ENCODE measurements at places on chromosomes 4 and X. TPM values are rescaled to one million over a fixed set of nuclear protein-coding genes. Genes with fewer than 3 reads are reported as not detected.

DNA sequence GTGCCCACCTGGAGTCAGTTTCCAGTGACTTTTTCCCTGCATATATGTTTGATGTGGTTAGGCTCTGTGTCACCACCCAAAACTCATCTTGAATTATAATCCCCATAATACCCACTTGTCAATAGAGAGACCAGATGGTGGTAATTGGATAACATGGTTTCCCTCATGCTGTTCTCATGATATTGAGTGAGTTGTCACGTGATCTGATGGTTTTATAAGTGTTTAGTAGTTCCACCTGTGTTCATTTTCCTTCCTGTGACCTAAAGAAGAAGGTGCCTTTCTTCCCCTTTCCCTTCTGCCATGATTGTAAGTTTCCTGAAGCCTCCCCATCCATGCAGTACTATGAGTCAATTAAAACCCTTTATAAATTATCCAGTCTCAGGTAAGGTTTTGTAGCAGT is 740.9 kb downstream of the ARAP2 start:
- H3K27ac ChIP-seq: no peak overlapping the region
- H3K27me3 ChIP-seq: no peaks in the 10 kb centered on the region
- no peaks in the 10 kb centered on the region for H3K4me1 ChIP-seq
- no peaks in the 10 kb centered on the region for H3K36me3 ChIP-seq
- no peak for DNase-seq
- H3K4me3 ChIP-seq: no peak overlapping the region

GRCh38 chrX:1212532-1212931 is at the start of gene CRLF2:
Gene CRLF2, minus strand, starts transcription at chrX:1212649. Its CDS starts 15 bp downstream, at chrX:1212634.
- peaks cover 16% of the 10 kb centered on the region for H3K36me3 ChIP-seq
- peaks cover 36% of the 10 kb centered on the region for H3K4me1 ChIP-seq
- H3K27me3 ChIP-seq: peaks cover 12% of the 10 kb centered on the region
- H3K27ac ChIP-seq: peak within 1 kb of the TSS; percentile 83
- DNase-seq: peak; percentile 85

GRCh38 chr4:15427701-15428100 is at the start of gene C1QTNF7:
Gene C1QTNF7, plus strand, starts transcription at chr4:15428033. Its CDS starts 7,711 bp downstream, at chr4:15435744.
- H3K36me3 ChIP-seq: no peaks in the 10 kb centered on the region
- H3K27ac ChIP-seq: no peak within 1 kb of the TSS
- peaks cover 20% of the 10 kb centered on the region for H3K4me1 ChIP-seq
- no peak within 1 kb of the TSS for H3K4me3 ChIP-seq
- no peak for DNase-seq
- H3K27me3 ChIP-seq: no peaks in the 10 kb centered on the region

DNA sequence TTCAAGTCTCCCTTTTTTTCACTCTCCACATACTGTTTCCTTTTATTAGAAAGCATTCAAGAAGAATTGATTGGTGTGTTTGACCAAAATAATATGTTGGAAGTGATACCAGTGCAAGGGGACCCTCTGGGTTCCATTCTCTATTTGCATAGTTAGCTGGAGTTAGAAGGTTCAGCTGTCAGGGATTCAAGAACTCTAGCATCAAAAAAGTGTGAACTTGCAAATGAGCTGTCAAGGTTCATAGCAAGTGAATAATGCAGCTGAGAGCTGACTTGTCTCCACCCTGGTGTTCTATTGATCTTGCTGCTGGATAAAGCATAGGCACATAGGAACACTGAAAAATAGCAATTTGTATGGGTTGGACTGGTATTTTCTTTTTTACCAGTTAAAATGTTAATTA is 73.2 kb downstream of the SORBS2 start:
- no peak overlapping the region for H3K4me3 ChIP-seq
- H3K4me1 ChIP-seq: no peaks in the 10 kb centered on the region
- H3K27ac ChIP-seq: no peak overlapping the region
- H3K36me3 ChIP-seq: no peaks in the 10 kb centered on the region

DNA sequence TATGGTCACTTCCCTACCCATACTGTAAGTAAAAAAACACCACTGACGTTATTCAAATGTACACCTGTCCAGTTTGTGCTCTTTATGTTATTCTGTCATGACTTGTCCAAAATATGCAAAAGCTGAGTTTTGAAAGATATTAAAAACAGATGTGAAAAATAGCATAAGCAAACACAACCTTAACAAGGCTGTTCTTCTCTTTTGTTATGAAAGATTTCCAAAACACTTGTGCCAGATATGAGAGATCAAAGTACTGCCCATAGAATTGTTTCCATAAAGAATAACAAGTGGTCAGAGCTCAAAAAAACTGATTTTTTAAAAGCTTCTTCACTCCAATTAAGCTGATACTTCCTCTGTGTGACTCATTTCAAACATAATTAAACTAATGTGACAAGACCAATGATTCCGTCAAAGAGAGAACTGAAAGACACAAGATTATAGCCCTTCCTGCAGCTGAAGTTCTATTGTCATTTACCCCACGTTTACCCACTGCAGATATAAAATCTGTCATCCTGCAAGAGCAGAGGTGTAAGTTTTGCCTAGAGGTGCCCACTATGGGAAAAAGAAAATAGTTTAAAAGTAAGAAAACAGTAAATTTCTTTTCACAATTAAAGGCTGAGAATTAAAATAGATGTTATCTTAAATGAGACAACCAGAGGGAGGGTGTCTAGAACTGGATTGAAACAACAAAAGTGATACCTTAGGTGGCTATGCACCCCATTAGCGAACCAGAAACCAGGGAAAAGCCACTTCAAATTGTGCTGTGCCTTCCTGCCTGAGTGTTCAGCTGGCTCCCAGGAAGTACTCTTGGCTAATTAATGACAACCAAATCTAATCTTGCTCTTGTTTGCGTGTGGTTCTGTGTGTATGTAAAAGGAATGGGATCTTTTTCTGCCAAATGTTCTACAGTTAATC is 30.1 kb downstream of the RASSF6 start:
- no peaks in the 10 kb centered on the region for H3K27me3 ChIP-seq

DNA sequence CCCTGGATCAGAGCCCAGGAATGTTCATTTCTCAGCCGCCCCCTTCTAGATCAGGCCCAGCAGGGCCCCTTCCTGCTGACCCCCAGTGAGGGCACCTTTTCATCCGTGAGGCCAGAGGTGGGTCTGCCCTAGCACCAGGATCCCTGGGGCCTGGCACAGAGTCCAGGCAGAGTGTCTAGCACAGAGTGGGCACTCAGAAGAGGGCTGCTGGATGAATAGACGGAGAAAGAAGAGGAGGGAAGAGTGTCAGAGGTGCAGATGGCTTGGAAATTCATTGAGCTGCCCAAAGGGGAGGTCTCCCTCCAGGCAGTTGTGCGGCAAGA is 106.5 kb downstream of the CPZ start:
- H3K4me3 ChIP-seq: no peak overlapping the region
- no peak overlapping the region for H3K27ac ChIP-seq
- H3K36me3 ChIP-seq: no peaks in the 10 kb centered on the region
- DNase-seq: no peak

DNA sequence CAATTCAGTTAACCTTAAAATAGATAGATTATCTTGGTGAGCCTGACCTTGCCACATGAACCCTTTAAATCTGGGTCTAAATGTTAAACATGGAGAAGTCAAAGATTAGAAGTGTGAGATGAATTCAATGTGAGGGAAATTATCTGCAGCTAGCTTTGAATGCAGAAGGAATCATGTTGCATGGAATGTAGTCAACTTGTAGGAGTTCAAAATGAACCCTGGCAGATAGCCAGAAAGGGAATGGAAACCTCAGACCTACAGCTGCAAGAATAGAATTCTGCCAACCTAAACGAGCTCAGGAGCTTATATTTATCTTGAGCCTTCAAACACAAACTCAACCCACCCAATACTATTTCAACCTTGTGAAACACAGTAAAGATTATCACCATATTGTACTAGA is 632.5 kb downstream of the KCTD8 start:
- DNase-seq: no peak
- H3K4me3 ChIP-seq: no peak overlapping the region
- H3K4me1 ChIP-seq: no peaks in the 10 kb centered on the region

- no peak overlapping the region for H3K4me3 ChIP-seq
- H3K4me1 ChIP-seq: no peaks in the 10 kb centered on the region
- H3K27me3 ChIP-seq: no peaks in the 10 kb centered on the region
- DNase-seq: no peak
- no peaks in the 10 kb centered on the region for H3K36me3 ChIP-seq
Measured at GRCh38 chrX:95629737-95630136, 1054.9 kb upstream of the DIAPH2 start.

DNA sequence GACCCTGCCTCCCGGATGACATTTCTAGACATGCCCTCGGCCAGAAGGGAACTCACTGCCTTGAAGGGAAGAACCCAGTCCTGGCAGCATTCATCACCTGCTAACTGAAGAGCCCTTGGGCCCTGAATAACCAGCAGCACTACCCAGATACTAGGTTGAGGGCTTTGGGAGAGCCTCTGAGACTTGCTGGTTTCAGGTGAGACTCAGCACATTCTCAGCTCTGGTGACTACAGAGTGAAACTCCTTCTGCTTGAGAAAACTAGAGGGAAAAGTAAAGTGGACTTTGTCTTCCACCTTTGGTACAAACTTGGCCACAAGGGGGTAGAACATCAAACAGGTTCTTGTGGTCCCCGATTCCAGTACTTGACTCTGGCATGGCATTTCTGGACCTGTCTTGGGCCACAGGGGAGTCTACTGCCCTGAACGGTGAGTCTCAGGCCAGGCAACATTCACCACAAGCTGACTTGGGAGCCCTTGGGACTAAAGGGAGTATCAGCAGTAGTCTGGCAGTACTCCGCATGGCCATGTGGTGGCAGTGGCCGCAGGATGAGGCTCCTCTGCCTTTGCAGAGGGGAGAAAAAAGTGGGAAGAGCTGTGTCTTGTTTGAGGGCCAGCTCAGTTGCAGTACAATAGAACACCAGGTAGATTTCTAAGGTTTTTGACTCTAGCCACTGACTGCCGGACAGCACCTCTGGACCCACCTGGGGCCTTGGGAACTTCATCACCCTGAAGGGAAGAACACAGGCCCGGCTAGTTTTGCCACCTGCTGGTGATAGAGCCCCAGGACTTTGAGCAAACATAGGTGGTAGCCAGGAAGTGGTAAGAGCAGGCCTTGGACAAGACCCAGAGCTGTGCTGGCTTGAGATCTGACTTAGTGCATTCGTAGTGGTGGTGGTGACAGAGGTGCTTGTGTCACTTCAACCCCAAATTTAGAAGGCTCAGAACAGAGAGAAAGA is 414.8 kb downstream of the OPHN1 start:
- H3K27ac ChIP-seq: no peak overlapping the region
- no peaks in the 10 kb centered on the region for H3K36me3 ChIP-seq
- no peaks in the 10 kb centered on the region for H3K4me1 ChIP-seq
- H3K4me3 ChIP-seq: no peak overlapping the region
- no peak for DNase-seq

DNA sequence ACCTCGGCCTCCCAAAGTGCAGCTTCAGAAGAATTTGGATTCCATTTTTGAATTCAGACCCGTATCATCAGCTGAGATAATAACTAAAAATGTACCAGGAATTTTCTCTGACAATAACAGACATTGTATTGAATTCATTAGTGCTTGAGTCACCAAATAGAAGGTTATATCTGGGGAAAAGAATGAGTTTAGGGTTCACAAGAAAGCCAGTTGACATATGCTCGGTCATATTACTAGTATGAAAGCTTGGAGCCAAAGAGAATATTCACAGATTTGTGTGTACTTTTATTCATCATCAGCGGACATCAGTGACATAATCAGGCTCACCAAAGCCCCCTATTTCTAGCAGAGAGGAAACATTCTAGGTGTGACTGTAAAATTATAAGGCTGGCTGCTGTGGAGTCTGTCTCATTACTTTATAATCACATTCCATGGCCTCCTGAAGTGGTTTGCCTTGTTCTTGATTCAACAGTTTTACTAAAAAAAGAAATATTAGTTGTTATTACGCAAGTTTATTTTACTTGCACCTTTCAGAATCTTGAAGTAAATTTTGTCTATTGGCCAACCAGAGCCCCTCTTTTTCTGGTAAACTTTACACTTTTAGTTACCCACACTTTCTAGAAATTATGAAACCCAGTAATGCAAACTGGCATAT is 14.6 kb upstream of the DCTD start:
- H3K4me3 ChIP-seq: no peak overlapping the region
- H3K27me3 ChIP-seq: peaks cover 9% of the 10 kb centered on the region
- H3K27ac ChIP-seq: no peak overlapping the region
- no peaks in the 10 kb centered on the region for H3K36me3 ChIP-seq

GRCh38 chr4:98861100-98861884 is 67.6 kb downstream of the EIF4E start:
- H3K4me3 ChIP-seq: no peak overlapping the region
- peaks cover 3% of the 10 kb centered on the region for H3K27me3 ChIP-seq
- H3K27ac ChIP-seq: no peak overlapping the region
- H3K36me3 ChIP-seq: no peaks in the 10 kb centered on the region
- no peak for DNase-seq

DNA sequence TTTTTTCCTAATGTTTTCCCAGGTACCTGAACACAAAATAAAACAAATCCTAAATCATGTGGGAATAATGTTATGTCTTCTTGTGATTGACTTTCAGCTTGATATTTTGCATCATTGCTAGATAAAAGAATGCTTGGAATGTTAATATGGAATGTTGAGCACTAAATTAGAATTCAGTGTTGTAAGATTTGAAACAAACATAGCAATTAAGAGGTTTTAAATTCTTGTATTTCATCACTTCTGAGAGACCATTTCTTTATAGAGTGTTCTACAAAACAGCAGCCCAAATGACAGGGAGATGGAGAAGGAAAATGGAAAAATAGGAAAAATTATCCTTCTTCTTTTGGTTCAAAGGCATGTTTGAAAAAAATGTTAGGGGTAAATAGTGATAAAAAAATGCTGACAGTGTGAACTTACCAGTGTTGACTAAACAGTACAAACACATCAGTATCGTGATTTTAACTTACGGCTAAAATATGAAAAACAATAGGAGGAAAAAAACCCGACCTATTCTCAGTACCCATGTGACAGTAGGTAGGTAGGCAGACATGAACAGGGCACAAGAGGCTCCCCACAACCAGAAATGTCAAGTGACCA is 102.6 kb upstream of the PDE5A start:
- DNase-seq: no peak
- no peaks in the 10 kb centered on the region for H3K36me3 ChIP-seq
- H3K27ac ChIP-seq: no peak overlapping the region
- H3K4me1 ChIP-seq: no peaks in the 10 kb centered on the region

GRCh38 chr4:186144946-186145569 is 40.6 kb downstream of the FAM149A start:
- DNase-seq: peak; percentile 67
- H3K27ac ChIP-seq: no peak overlapping the region
- H3K27me3 ChIP-seq: peaks cover 57% of the 10 kb centered on the region
- peaks cover 3% of the 10 kb centered on the region for H3K36me3 ChIP-seq
- peaks cover 7% of the 10 kb centered on the region for H3K4me1 ChIP-seq

GRCh38 chrX:80751456-80751855 is 58.2 kb downstream of the BRWD3 start:
- DNase-seq: no peak
- no peak overlapping the region for H3K4me3 ChIP-seq
- no peaks in the 10 kb centered on the region for H3K27me3 ChIP-seq
- no peak overlapping the region for H3K27ac ChIP-seq
- H3K4me1 ChIP-seq: peaks cover 5% of the 10 kb centered on the region
- H3K36me3 ChIP-seq: peaks cover 46% of the 10 kb centered on the region

- H3K36me3 ChIP-seq: no peaks in the 10 kb centered on the region
- peaks cover 14% of the 10 kb centered on the region for H3K27me3 ChIP-seq
- no peaks in the 10 kb centered on the region for H3K4me1 ChIP-seq
- H3K27ac ChIP-seq: no peak overlapping the region
- H3K4me3 ChIP-seq: no peak overlapping the region
- no peak for DNase-seq
Measured at GRCh38 chr4:120865985-120866384, 56.5 kb downstream of the PRDM5 start.

MRFAP1L1 gene
- total RNA-seq: 51.4 TPM

ACSL4 gene
- total RNA-seq: 75.9 TPM

PRAF2 gene
- total RNA-seq: 15.9 TPM

SSX2B gene
- total RNA-seq: not detected

NHSL2 gene
- total RNA-seq: 0.07 TPM

RADX gene
- total RNA-seq: 5.7 TPM

OTUD6A gene
- not detected for total RNA-seq

F8A2 gene
- total RNA-seq: not detected

Measured in activated CD4-positive, alpha-beta T cell treated with anti-CD3 and anti-CD28 coated beads, Interleukin-2, amount 10 ng/mL, durations not matched to agents 24 days and 14 days (primary cell).